ENCODE measurements at places on chromosomes 4 and X. TPM values are rescaled to one million over a fixed set of nuclear protein-coding genes. Genes with fewer than 3 reads are reported as not detected.

ADGRL3 gene
- total RNA-seq, result 0.07 TPM

CITED1 gene
- not detected for total RNA-seq

SRPX gene
- 45.2 TPM for total RNA-seq

KLKB1 gene
- not detected for total RNA-seq

RS1 gene
- total RNA-seq, result not detected

SASH3 gene
- not detected for total RNA-seq

FAM241A gene
- not detected for total RNA-seq

VSIG4 gene
- total RNA-seq, result not detected

RXFP1 gene
- 0.25 TPM for total RNA-seq

SPANXN1 gene
- total RNA-seq, result not detected

GPR34 gene
- total RNA-seq, result not detected

SLIT2 gene
- 8.1 TPM for total RNA-seq

OTC gene
- not detected for total RNA-seq

UBA6 gene
- total RNA-seq, result 89.4 TPM

PRSS12 gene
- 0.59 TPM for total RNA-seq

SOX3 gene
- not detected for total RNA-seq

ZNF157 gene
- 0.05 TPM for total RNA-seq

Data from M059J (cell line).